ENCODE measurements at places on chromosomes 2 and 18. TPM values are rescaled to one million over a fixed set of nuclear protein-coding genes. Genes with fewer than 3 reads are reported as not detected.

DNA sequence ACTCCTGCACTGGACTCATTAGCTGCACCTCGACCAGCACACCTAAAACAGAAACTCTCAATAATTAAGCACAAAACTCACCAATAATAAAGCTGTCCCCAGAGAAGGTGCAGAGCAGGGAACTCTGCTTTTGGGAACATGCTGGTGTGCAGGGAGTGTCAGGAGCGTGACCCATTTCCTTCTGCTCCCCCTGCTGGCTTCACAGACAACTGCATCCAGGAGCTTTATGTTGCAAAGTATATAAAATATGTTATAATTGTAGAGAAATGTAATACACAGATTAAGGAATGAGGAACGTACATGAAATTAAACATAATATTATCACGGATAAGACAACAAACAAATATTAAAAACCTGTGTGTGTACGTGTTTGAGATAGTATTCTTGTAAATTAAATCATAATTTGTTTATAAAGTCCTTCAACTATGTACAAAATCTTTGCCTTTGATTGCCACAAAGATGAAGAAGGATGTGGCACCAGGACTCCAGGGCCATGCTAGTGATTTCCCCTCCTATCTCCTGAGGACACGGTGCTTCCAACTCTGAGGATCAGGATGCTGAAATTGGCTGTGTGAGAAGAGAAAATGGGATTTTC, 68.6 kb upstream of the MAL start:
- no peaks in the 10 kb centered on the region for H3K27me3 ChIP-seq
- no peak overlapping the region for H3K27ac ChIP-seq
- H3K4me1 ChIP-seq = no peaks in the 10 kb centered on the region
- DNase-seq = peak; percentile 13
- no peak overlapping the region for H3K4me3 ChIP-seq
- H3K36me3 ChIP-seq = no peaks in the 10 kb centered on the region

DNA sequence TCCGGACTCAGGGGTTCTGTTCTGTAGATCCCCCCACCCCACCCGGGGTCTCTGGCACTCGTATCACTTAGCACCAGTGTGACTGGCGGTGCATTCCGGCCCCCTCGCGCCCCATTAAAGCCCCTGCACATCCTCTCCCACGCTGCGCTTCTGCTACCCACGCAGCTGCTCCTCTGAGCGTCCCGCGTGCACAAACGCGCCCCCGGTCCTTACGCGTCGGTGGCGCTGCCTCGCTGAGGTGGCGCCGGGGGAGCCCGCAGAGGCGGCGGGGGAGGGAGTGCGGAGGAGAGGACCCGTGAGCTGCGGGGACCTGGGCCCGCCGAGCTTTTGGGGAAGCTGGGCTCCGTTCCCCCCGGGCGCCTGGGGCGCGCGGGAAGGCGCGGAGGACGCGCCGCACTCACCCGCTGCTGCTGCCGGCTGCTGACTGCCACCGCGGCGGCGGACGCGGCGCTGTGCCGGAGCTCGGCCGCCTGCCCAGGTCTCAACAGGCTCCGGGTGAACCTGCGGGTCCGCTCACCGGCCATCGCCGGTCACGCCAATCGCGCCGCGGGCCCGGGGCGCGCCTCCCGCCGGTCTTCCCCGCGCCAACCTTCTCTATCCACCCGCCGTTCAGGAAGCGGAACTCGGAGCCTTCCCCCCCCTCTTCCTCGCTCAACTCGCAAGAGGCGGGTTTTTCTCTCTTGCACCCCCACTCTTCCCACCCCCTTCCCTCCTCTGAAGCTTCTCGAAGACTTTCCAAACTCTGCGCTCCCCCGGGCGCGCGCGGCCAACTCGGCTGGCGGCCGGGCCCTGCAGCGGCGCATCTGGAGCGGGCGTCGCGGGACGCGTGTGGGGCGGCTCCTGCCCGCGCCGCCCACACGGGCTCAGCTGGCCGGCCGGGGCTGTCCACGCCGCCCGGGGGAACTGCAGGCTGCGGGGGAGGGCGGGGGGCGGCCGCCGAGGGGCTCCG, at the start of gene DOCK10:
Gene DOCK10 (minus strand): TSS at position 618 of the 949 bp plus-strand sequence. CDS start 94 bp downstream, at position 524.
- H3K4me3 ChIP-seq = no peak within 1 kb of the TSS
- H3K4me1 ChIP-seq = no peaks in the 10 kb centered on the region
- DNase-seq = no peak

DNA sequence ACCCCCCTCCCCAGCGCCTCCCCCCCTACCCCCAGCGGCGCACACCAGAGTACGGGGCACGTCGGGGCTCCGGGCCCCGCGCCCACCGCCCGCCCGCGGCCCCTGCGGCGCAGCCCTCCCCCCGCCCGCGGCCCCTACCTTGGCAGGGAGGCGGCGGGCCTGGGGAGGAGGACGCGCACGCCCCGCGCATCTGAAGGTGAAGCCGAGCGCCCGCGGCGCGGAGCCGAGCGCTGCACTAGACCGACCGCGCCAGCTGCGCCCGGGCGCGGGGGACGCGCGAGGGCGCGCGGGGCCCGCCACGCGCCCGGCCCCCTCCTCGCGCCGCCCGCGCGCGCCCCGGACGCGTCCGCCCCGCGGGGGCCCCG, at the start of gene ZNF516:
Gene ZNF516 (minus strand): TSS at position 237 of the 365 bp plus-strand sequence. CDS start 52,188 bp downstream, outside the sequence.
- no peaks in the 10 kb centered on the region for H3K36me3 ChIP-seq
- H3K4me3 ChIP-seq = peak within 1 kb of the TSS; percentile 84
- no peaks in the 10 kb centered on the region for H3K27me3 ChIP-seq
- H3K27ac ChIP-seq = peak within 1 kb of the TSS; percentile 100

DNA sequence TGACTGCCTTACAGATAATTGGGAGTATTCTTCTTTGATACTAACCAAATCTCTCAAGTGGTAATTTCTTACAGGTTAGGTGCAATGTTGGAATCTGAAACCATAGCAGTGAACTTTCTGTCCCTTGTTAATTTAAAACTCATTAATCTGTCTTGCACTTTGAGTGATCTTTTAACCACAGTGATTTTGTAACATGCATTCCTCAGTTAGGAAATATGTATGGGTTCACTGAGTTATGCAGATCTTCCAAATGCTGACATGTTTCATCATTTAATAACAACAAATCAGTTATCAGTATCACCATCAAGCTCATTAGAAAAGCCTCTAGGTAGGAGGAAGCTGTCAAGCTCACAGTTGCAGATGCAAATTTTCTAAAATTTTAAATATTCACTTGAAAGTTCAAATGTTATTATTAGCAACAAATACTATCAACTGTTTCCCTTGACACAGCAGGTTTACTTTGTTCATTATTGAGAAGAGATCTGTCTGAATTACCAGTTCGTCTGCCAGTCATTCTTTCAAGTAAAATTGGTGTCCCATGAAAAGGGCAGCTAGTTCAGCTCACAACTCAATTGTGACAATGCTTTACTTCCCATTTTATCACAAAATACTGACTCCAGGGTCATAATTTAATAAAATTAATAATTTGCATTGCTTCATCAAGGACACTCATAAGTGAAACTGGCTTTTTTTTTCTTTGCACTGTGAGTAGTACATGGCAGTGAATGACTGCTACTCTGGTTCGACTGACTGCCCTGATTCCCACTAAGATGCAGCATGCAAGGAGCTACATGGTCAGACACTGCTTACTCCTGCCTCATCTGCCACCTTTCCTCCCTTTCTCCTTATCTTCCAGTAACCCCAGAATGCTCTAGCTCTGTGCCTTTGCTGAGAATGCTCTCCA, 31.6 kb downstream of the SUCLG1 start:
- DNase-seq = peak; percentile 12
- no peaks in the 10 kb centered on the region for H3K27me3 ChIP-seq
- 0 out of 2 replicates have a peak, but pooled peaks cover 5% of the 10 kb centered on the region for H3K4me1 ChIP-seq
- no peak overlapping the region for H3K27ac ChIP-seq

Gene SCN3A
- not detected for total RNA-seq

Gene BMP10
- total RNA-seq = not detected

Measured in HepG2 (cell line).